ENCODE measurements at places on chromosomes 2 and 18.

DNA sequence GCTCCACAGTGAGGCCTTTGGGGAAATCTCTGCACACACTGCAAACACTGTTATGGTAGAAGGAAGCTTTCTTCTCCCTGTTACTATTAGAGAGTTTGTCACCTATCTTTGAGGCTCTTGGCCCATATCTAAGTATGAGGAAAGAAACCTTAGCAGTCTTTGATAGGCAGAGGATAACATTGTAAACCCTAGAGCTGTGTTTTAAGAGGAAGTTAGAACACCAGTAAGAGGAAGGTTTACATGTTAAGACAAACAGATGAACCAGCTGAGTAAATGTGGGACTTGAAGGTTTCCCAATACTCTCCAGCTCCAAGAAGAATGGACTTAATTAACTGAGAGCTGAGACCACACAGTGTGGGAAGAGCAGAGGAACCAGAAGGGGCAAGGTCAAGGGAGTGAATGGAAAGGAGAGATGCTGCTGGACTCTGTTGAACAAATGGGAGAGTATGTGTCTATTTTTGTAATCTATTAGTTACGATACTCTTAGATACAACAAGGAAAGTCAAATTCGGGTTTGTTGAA lies 257.0 kb downstream of the DPP10 start:
- DNase-seq = no peak

DNA sequence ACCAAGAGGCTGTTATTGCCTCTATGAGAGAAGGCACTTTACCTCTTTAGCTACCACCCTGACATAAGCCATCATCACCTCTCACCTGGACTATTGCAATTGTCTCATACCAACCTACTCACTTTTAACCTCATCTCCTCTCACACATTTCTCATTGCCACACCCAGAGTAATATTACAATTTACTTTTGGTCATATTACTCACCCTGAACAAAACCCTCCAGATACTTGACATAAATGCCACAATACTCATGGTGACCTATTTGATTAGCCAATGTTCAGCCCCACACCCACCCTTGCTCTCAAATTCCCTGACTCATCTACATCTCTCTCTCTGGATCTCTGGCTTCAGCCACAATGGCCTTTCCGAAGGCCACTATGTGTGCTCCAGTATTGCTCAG lies 90.9 kb upstream of the CDH7 start:
- no peak for DNase-seq

GRCh38 chr18:36636237-36636817 lies 192.5 kb downstream of the TPGS2 start:
- DNase-seq = no peak

DNA sequence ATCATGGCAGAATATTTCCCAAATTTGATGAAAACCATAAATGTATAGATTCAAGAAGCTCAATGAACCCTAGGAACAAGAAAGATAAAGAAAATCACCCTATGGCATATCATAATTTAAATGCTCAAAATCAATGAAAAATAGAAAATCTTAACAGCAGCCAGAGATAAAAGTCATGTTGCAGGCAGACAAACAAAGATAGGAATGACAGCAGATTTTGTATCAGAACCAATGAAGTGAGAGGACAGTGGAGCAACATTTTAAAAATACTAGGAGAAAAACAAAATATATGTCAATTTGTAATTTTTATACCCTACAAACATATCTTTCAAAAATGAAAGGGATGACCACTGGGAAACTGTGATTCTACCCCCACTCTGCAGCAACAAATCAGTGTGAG lies 203.3 kb downstream of the PIEZO2 start:
- no peak for DNase-seq

- DNase-seq = no peak
Observed at GRCh38 chr18:12155996-12156395, 62.4 kb downstream of the ANKRD62 start.

DNA sequence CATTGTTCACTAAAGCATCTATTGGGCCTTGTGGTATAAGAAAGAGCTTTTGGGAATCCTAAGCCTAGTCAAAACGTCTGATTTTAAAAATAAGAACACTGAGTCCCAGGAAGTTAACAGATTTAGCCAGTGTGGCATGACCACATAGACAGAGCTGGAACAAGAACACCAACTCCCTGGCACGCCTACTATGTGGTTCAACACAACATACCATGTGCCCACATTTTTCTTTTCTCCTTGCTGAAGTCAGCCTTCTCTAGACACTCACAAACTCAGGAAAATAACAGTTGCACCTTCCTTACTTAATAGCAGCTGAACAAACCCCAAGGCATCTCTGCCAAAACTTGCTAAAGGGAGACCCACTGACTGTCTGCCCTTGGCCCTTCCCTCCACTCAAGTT lies 124.8 kb downstream of the C1D start:
- DNase-seq = no peak

GRCh38 chr2:101617188-101617587 lies 80.3 kb upstream of the MAP4K4 start:
- DNase-seq = no peak

DNA sequence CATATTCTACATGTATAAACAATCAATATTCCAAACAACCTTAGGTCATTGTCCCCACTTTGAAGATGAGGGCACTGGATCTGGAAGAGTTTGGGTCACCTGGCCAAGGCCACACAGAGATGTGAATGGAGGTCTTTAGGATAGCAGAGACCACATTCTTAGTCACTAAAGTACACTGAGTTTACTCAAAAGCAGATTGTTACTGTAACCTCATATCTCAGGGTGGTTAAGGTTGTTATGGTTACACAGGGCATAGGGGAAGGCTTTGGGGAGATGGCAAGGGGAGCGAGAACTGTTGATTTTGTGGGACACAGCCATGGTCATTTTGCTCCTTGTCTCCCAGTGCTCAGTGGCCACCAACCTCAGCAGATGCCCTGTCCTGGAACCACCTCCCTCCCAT lies 109.4 kb downstream of the GATA6 start:
- DNase-seq = no peak

- DNase-seq = no peak
Observed at GRCh38 chr2:42877511-42877910, 85.1 kb upstream of the HAAO start.

DNA sequence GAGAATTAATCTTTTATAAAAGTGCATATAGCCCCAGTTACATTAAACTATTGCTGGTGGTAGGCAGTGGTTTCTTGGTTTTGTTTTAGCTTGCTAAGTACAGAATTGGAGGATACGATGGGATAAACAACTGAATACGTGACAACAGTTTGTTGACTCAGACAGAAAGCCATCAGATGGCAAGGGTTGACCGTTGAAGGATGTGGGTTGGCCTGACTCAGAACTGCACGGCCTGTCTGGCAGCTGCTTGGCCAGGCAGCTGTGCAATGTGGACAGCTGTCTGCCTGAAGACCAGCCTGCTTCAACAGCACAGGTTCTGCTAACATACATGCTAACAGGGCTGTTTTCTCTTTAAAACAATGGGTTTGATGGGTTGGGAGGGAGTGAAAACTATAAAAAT lies 46.6 kb downstream of the PRKRA start:
- peak; percentile 79 for DNase-seq

DNA sequence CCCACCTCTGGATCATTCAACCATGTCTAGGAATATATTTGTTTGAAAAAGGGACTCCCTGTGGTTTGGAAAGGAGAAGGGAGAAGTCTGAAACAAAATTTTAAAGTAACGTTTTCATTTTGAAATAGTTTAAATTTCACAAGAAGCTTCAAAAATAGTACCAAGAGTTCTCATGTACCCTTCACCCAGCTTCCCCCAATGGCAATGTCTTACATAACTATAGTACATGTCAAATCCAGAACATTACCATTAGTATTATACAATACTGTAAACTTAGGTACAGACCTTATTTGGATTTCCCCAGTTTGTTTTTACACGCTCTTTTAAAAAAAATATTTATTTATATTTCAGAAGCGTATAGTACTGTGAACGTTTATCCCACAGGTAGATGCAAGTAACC lies 4.0 kb upstream of the LYG2 start:
- no peak for DNase-seq

GRCh38 chr2:176691471-176691870 lies 422.2 kb downstream of the MTX2 start:
- DNase-seq = no peak

GRCh38 chr2:98926601-98927000 lies 9.4 kb downstream of the CRACDL start:
- no peak for DNase-seq

DNA sequence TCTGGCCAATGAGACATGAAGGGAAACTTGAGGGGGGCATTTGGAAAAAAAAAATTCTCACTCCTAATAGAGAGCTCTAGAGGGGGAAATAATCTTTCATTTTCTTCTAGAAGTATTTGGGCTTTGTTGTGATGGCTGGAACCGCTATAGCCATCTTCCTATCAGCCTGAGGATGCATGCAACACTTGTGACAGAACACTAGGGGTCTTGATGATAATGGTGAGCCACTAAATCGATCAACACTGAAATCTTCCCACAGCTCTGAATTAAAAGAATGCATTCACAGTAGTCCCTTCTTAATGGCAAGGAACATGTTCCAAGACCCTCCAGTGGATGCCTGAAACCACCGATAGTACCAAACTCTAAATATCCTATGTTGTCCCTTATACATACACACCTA lies 325.3 kb downstream of the LNPK start:
- no peak for DNase-seq

DNA sequence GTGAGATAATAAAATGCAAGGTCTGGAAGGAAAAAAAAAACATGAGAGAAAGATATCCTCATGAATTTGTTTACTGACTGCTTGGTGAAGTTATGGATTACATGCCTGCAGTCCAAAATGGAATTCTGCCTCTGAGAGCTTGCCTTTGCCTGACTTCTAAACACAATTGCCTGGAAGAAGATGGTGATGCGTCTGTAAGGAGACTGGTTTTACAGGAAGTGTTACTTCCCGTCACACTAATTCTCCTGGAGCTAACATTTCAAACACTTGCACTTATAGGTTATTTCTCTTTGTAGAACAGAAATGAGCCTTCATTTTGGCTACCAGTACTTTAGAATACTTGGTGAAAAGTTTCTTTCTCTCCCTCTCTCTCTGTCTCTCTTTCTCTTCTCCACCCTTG lies 884.3 kb downstream of the TSN start:
- DNase-seq = no peak

DNA sequence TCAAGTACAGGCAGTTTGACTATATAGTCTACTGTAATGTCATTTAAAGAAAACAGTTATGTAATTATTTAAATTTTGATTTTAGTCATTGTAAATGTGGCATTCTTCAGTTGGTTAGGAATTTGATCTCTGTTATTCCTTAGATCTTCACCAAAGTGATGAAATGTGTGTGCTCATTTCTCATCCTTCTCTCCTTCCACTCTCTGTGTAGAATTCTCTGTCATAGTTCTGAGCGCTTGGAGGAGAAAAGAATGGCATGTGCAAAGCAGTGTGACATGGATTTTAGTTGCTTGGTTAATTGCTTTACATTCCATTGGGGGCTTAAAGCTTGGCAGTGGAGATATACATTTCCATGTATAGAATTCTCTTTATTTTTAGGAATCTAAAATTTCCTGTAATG lies 14.8 kb downstream of the PIK3C3 start:
- no peak for DNase-seq

- DNase-seq = no peak
Observed at GRCh38 chr2:215618145-215618544, 182.3 kb upstream of the FN1 start.

GRCh38 chr2:98868548-98869271 lies 67.3 kb downstream of the CRACDL start:
- peak; percentile 34 for DNase-seq

GRCh38 chr18:31498574-31499524 lies 872 bp downstream of the DSG2 start:
- DNase-seq = no peak

- DNase-seq = no peak
Observed at GRCh38 chr2:239696559-239697207, 295.9 kb upstream of the HDAC4 start.

DNA sequence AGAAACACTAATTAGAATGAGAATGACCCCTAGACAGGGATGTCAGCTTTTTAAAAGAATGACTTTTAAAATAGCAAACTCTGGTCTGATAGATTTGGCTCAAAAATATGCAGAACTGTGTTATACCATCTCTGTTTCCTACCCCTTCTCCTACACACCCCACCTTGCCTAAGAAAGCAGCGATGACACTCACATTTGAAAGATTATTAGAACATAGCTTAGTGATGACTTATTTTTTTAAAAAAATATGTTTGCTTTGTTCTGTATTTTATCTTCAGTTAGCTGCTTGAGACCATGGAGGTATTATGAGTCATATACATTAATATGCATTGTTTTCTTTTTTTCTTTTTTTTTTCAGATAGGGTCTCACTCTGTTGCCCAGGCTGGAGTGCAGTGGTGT lies 176.7 kb upstream of the TPO start:
- no peak for DNase-seq

- DNase-seq = no peak
Observed at GRCh38 chr18:40215979-40216378, 1739.1 kb upstream of the PIK3C3 start.

GRCh38 chr2:52904355-52904891 lies 863.2 kb upstream of the CHAC2 start:
- DNase-seq = no peak

DNA sequence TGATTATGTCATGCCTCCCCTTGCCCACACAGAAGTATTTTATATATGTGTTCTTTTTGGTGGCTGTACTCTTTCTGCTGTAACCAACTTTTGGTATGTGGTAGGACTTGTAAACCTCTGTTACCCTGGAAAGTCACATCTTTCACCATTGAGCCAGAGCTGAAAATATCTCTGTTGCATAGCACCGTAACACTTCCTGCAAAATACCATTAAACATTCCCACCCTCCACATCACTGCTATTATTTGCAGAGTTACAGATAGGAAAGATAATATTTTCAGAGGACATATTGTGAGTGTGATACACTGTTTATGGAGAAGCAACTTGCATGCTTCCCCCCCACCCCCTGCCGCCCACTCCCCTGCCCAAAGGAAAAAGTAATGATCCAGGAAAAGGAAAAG lies 44.8 kb downstream of the CAB39 start:
- DNase-seq = no peak

DNA sequence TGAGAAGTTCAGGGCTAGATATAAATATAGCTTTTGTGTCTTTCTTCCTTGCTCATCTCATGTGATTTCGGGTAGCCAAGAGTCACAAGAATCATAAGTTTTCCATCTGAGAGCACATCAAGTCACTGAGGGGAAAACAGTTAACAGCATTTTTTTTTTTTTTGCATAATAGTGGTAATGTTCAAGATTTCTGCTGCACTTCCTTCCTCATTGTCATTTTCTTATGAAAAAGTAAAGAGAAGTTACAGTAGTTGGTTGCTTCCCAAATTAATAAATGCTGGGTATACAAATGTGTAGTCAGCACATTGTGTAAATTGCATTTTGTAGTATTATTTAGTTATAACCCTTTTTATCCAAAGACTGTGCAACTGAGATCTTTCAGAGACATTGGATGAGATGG lies 93.6 kb downstream of the ZEB2 start:
- no peak for DNase-seq

Data from activated CD4-positive, alpha-beta T cell treated with anti-CD3 and anti-CD28 coated beads, Interleukin-2, amount 10 ng/mL, durations not matched to agents 24 days and 14 days (primary cell).